GM23338 (cell line): ENCODE measurements at places on chromosomes 5 and 9.
A peak's percentile ranks its signal among the peaks of the same experiment; 100 is the strongest.

- no peak for DNase-seq
Measured at GRCh38 chr5:131416729-131417128, 152.9 kb downstream of the CDC42SE2 start.

DNA sequence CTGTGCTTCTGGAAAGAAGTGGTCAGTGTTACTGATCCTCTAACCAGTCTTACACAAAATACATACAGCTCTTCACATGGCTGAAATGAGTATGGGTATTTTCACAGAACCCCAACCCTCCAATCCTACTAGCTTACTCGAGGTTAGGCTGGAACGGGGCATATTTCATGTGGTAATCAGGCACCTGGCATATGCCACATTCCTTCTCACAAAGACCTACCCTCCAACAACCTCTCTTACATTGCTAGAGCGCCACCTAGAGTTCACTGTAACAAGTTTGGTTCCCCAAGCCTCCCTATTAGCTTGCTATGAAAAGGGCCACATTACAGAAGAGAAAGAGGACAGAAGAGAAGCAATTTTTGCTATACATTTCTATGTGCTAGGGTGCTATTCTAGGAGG lies 597.3 kb downstream of the PRELID2 start:
- DNase-seq: peak; percentile 98

- DNase-seq: no peak
Measured at GRCh38 chr9:134356496-134357470, 30.5 kb downstream of the RXRA start.

- no peak for DNase-seq
Measured at GRCh38 chr5:72855821-72856220, 39.4 kb downstream of the TNPO1 start.

DNA sequence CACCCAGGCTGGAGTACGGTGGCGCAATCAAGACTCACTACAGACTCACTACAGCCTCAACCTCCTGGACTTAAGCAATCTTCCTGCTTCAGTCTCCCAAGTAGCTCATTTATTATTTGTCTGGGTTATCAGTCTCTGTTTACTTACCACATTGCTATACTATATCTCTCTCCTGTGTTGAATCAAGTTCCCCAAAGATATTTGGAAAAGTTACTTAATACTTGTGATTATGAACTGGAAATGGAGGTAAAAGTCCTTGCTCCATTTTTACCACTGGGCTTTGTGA lies 55.6 kb downstream of the ANGPTL2 start:
- no peak for DNase-seq

DNA sequence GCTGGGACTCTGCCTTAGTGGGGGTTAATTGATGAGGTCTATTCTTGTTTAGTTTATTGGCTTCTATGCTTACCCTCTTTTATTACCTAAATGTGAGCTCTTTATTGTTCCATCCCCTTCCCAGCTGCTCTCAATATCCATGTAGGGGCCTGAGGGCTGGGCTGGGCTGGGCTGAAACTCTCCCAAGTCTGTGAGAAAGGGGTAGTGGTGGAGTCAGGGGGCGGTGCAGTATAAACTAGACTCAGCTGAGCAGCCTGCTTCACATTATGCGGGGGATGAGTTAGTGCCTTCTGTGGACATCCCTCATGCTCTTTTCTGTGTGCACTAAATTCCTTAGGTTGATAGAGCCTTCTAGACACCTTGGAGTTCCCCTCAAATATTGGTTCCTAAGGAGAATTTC lies 451.8 kb upstream of the PTGER4 start:
- no peak for DNase-seq

DNA sequence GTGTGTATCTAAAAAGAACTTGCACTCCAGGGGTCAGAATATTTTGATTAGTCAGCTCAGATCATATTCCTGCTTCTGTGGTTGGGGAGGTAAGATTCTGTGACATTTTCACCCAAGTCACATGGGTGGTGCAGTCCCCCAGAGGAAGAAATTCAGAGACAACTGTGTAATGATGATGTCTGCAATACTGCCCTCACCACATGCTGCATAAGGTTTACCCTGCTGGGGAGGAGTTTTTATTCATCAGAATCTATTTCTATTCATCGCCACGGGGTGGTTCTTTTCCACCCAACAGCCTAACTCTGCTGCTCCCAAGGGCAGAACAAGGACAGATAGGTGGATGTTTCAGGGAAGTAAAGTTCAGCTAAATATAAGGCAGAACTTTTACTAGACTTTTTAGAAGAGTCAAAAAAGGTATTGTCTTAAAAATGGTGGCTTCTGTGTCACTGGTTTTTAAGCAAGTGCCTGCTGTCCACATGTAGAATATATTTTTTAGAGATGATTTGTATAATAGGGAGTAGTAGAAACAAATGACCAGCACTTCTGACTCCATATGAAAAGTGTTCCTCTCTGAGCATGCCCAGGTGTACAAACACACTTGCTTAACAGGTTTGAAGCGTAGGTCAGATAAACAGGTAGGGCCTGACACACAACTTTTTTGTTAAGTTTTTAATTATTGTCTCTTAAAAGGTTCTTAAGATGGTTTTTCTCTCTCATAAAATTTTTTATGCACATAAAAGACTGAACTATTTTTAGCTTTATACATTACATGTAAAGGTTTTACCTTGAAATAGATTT lies 352.7 kb downstream of the LRRC70 start:
- DNase-seq: no peak

DNA sequence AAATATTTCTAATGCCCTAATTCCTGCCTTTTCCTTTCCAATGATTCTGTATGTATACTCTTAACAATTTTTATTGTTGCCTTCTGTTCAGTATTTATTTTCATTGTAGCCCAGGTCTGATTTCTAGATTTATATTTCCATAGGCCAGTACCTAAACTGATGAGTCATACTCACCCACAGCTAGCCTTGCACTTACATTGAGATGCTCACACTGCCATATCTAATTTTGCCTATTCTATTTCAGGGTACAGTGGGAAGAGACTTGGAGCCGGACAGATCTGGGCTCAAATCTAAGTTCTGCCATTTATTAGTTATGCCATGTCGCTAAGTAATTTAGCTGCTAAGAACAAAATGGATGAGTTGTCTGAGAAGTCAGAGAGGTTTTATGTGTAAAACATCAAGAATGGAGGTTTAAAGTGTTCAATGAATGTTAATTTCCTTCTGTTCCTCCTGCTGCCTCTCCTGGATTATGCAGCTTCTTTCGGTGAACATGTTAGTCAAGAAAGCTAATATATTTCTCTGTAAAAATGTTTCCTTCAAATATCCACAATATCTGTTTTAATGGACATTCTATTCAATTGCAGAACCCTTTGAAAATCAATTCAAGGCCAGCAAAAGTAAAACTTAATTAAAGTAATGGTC lies 62.3 kb upstream of the CDK5RAP2 start:
- no peak for DNase-seq

DNA sequence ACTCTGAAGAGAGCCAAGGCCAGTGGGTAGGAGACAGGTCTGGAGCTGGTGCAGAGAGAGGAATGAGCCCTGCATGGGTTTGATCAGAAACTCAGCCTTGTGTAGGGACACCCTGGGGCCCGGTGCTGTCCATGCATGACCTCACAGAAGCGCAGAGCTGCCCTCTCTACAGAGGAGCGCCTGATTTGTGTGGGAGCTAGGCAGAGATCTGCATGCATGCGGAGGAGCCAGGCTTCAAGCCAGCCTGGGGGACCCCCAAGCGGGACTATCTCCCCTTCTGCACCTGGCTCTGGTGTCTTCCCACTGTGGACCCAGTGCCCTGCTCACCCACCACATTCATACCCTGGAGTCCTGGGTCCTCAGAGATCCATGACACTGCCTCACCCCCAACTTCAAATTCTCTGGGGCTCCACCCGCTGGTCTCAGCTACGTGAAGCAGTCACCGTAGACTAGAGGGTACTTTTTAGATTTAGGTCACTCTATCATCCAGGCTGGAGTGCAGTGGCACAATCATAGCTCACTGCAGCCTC lies 2.6 kb upstream of the LCN2 start:
- DNase-seq: no peak

- no peak for DNase-seq
Measured at GRCh38 chr5:23446424-23446823, 61.0 kb upstream of the PRDM9 start.

DNA sequence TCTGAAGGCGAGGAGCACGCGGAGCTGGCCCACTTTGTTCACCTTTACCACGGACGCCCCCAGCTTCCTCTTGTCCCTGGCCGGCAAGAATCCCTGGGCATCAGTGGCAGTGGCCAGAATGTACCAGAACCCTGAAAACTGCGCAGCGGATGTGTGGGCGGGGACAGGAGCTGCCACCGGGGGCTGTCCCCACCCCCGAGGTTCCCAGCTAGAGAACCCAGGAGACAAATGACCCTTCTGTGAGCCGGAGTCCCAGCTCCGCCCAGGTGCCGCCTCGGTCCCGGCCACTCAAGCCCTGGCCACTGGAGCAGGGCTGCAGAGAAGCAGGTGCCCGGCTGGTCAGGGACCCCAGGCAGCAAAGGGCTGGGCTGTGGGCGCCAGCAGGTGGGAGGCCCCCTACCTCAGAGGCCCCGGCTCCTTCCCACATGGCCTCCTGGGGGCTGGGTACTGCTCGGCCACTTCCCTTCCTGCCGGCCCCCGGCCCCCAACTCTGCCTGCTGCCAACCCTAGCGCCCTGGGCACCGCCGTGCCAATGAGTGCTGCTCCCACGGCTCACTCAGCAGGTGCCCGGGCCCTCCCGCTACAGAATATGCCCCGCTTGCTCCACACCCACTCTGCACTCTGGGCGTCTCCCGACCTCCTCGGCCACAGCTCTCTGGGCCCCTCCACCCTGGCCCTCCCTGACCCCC lies 713 bp downstream of the LCN10 start:
- DNase-seq: no peak

DNA sequence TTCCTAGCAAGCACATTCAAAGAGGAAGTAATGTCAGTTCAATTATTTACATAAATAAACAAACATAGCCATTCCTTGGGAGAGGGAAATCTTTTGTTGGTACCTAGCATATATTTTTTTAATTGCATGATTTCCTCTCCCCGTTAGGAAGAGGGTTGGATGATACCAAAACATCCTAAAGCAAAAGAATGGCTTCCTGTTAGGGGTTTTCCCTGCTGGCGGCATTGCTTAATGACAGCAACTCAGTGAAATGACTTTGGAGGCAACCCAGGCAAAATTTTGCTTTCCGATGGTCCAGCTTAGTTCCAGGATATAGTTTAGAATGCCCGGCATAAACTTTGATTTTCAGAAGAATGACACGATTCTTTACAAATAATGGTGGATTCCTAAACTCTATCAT lies 73.2 kb downstream of the MAT2B start:
- DNase-seq: peak; percentile 39

DNA sequence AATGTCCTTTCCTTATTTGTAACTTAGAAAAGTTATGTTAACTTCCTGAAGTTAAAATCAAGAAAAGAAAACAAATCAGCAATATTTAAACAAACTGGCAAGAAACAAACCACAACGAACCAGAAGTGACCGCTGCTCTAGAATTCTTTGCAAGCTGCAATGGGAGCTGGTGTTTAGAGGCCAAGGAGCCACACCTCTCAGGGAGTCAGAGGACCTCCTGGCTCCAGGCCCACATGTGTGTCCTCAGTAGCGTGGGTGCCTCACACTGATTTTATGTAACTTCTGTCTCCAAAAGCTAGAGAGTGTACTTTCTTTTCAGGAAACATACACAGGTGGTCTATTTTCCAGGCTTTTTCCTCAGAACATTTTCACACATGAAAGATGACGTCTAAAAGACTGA lies 100.4 kb downstream of the IRX2 start:
- DNase-seq: no peak

DNA sequence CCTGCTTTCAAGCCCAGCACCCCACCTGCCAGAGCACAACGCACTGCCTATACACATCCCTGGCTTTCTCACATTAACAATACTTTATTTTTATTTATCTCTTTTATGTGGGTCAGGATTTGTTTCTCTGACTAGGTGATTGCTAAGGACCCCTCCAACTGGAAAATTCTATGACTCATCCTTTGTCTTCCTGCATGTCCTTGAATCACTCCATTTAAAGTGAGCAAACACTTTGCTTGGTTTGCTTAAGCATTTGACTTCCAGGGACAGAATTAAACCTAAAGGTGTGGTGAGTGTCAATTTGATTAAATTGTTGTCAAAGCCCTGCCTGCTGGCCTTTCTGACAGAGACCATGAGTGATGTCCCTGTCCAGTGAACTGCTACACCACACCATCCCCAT lies 536.5 kb upstream of the BRINP1 start:
- DNase-seq: no peak

DNA sequence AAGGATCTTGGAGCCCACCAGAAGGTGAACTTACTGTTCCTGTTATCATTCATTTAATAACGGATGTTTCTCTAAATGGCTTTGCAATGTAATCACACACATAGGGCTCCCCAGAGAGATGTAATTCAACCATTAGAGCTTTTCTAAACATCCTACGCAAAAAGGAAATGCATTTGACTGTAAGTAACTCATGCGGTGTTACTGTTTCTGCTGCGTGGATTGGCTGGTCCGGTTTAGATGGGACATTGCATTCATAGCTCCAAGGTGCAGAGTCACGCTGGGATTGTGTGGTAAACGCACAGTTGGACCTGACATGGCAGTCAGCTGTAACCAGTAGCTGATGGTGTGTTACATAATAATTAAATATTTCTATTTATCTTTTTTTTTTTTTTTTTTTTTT lies 185.5 kb upstream of the OTULINL start:
- DNase-seq: no peak

DNA sequence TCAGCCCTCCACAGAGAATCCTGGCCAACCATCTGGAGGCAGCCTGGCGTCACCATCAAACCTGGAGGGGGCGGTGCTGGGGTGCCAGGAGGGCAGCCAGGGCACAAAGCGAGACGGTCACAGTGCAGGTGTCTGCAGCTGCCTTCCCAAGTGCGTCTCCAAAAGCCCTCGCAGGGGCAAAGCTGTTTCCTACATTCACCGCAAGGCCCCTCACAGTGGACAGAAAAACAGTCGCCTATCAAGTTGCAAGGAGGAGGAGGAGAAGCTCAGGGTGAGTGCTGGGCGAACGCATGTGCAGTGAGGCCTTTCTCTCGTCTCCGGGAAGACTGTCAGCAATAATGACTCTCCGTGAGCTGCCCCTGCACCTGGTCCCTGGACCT lies 18.0 kb upstream of the LHX3 start:
- no peak for DNase-seq
